A549 treated with RU486 at 1 μM for 4 hours (cell line): ENCODE measurements at places on chromosomes 3 and 15. TPM values are rescaled to one million over a fixed set of nuclear protein-coding genes. Genes with fewer than 3 reads are reported as not detected.

Gene SENP2
- total RNA-seq: 16.2 to 17.6 TPM (median 16.5 TPM) in 5 replicates

Gene MUC13
- 7.9 to 9.0 TPM (median 8.1 TPM) in 5 replicates for total RNA-seq

Gene GOLGA6L7
- total RNA-seq: not detected in 5 replicates

Gene TMCO5A
- total RNA-seq: not detected in 5 replicates

Gene LACTB
- total RNA-seq: 15.8 to 31.2 TPM (median 29.0 TPM) in 5 replicates

Gene CNTN4
- not detected in 5 replicates for total RNA-seq

Gene ISL2
- 2.8 to 4.7 TPM (median 4.0 TPM) in 5 replicates for total RNA-seq

Gene IP6K1
- 18.4 to 23.4 TPM (median 22.3 TPM) in 5 replicates for total RNA-seq

Gene ROBO2
- total RNA-seq: not detected in 5 replicates

Gene GOLGA8H
- 1.6 to 2.8 TPM (median 2.2 TPM) in 5 replicates for total RNA-seq

Gene HYAL3
- 5.4 to 9.6 TPM (median 7.6 TPM) in 5 replicates for total RNA-seq

Gene AADAC
- 13.0 to 20.7 TPM (median 16.7 TPM) in 5 replicates for total RNA-seq

Gene AAGAB
- total RNA-seq: 67.6 to 80.9 TPM (median 76.4 TPM) in 5 replicates

Gene C15orf62
- 0.05 to 0.10 TPM (median 0.07 TPM) in 4 of 5 replicates, not detected in the other for total RNA-seq

Gene CCR1
- 0.05 TPM in 1 of 5 replicates, not detected in the others for total RNA-seq

Gene REC114
- total RNA-seq: not detected in 5 replicates

Gene CRYGS
- total RNA-seq: 0.44 to 1.5 TPM (median 0.61 TPM) in 5 replicates

Gene LRRC49
- 3.5 to 5.3 TPM (median 4.8 TPM) in 5 replicates for total RNA-seq

Gene GCSAM
- not detected in 5 replicates for total RNA-seq

Gene SKOR1
- total RNA-seq: 0.02 to 0.03 TPM in 2 of 5 replicates, not detected in the others

Gene ERICH6
- total RNA-seq: 0.05 TPM in 1 of 5 replicates, not detected in the others

Gene ZNF80
- not detected in 5 replicates for total RNA-seq

Gene EBLN2
- 0.25 to 0.65 TPM (median 0.57 TPM) in 5 replicates for total RNA-seq

Gene SLC22A14
- 0.11 TPM in 1 of 5 replicates, not detected in the others for total RNA-seq

Gene RAB6B
- 0.91 to 2.8 TPM (median 2.2 TPM) in 5 replicates for total RNA-seq

Gene NR1I2
- total RNA-seq: not detected in 5 replicates

Gene KNL1
- 4.4 to 8.1 TPM (median 7.0 TPM) in 5 replicates for total RNA-seq

Gene RPL29
- total RNA-seq: 1,331 to 1,486 TPM (median 1,343 TPM) in 5 replicates

Gene C3orf18
- total RNA-seq: 2.0 to 2.9 TPM (median 2.5 TPM) in 5 replicates

Gene CHRFAM7A
- total RNA-seq: 5.2 to 7.5 TPM (median 6.2 TPM) in 5 replicates

Gene PLXNA1
- 16.7 to 23.8 TPM (median 20.5 TPM) in 5 replicates for total RNA-seq

Gene ACY1
- total RNA-seq: 19.4 to 26.7 TPM (median 23.6 TPM) in 5 replicates

Gene CCR2
- not detected in 5 replicates for total RNA-seq

Gene SLC28A2
- total RNA-seq: not detected in 5 replicates

Gene TMEM207
- not detected in 5 replicates for total RNA-seq

Gene CCR9
- total RNA-seq: not detected in 5 replicates

Gene RAD51
- 15.5 to 22.6 TPM (median 19.3 TPM) in 5 replicates for total RNA-seq

Gene FAM162A
- total RNA-seq: 33.7 to 40.0 TPM (median 38.6 TPM) in 5 replicates

Gene CFAP44
- 1.4 to 2.5 TPM (median 1.9 TPM) in 5 replicates for total RNA-seq

Gene CLDN1
- total RNA-seq: 15.7 to 34.1 TPM (median 28.5 TPM) in 5 replicates

Gene B2M
- 409 to 483 TPM (median 446 TPM) in 5 replicates for total RNA-seq

Gene CPN2
- not detected in 5 replicates for total RNA-seq

Gene TGM4
- 0.10 to 0.17 TPM in 2 of 5 replicates, not detected in the others for total RNA-seq

Gene NR2E3
- 0.14 to 0.29 TPM (median 0.19 TPM) in 4 of 5 replicates, not detected in the other for total RNA-seq

Gene GPR62
- not detected in 5 replicates for total RNA-seq

Gene OXTR
- 6.8 to 9.4 TPM (median 8.8 TPM) in 5 replicates for total RNA-seq

Gene GNAT1
- total RNA-seq: not detected in 5 replicates

Gene RARRES1
- 9.2 to 13.4 TPM (median 11.7 TPM) in 5 replicates for total RNA-seq

Gene CCNB2
- total RNA-seq: 97.7 to 114 TPM (median 103 TPM) in 5 replicates

Gene ADPGK
- 69.0 to 81.3 TPM (median 77.9 TPM) in 5 replicates for total RNA-seq

Gene MUC4
- total RNA-seq: 0.08 TPM in 1 of 5 replicates, not detected in the others

Gene TRH
- total RNA-seq: not detected in 5 replicates

Gene PFKFB4
- 12.5 to 15.7 TPM (median 13.4 TPM) in 5 replicates for total RNA-seq

Gene POLR2M
- 38.2 to 80.2 TPM (median 62.9 TPM) in 5 replicates for total RNA-seq

Gene LMAN1L
- not detected in 5 replicates for total RNA-seq

Gene SQOR
- 70.0 to 86.5 TPM (median 76.1 TPM) in 5 replicates for total RNA-seq

Gene TEX55
- total RNA-seq: not detected in 5 replicates

Gene EHHADH
- total RNA-seq: 1.9 to 3.5 TPM (median 2.7 TPM) in 5 replicates

Gene GHSR
- total RNA-seq: not detected in 5 replicates
